ENCODE measurements at places on chromosomes 11 and 22.

DNA sequence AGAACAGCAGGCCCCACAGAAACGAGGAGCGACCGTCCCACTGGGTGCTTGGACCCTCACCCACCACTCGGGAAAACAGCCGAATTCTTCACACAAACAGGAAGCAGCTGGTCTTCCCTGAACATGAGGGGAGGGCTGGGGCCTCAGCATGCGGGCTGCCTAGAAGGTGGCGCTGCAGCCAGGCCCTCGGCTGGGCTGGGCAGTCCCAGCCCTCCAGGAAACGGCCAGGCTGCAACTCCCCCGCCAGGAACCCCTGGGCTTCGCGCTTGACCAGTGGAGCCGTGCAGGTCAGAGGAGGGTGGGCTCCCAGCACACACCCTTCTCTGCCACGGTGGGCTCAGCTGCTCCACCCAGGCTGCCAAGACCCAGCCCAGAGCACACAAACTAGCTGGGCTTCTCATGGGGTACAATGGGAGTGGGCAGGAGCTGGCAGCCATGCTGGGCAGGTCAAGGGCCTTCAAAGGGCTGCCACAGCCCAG lies 29.6 kb downstream of the IGF2 start:
- no peak for DNase-seq

DNA sequence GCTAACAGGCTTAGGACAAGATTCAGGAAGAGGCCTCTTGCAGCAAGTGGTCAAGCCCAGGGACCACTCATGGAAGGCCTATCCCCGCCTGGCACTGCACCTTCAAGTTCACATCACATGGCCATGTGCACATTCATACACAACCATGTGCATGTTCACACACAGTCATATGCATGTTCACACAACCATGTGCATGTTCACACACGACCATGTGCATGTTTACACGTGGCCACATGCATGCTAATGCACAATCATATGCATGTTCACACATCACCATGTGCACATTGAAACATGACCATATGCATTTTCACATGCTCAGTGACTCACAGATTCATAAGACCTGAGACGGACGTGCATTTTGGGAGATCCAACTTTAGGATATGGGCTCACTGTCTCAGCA lies 28.7 kb upstream of the IL17RA start:
- no peak for DNase-seq

DNA sequence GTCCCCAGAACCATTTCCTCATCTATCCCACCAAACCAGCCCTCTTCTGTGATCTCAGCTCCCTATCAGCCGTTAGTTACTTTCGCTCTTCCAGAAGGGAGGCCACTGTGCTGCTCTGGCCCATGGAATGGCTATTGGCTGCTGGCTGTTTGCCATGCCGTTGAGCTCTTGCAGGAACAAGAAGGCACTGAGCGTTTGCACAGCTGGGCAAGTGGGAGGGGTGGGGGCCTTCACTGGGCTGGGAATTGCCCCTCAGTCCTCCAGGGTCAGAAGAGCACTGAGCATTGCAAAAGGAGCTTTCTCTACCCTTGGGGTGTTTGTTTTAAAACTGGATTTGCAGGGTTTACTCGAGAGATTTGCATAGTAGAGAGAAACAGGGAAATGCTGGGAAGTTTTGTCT lies 129.0 kb upstream of the PARVA start:
- DNase-seq: no peak

GRCh38 chr11:5252919-5253265 lies 1.7 kb downstream of the HBG2 start:
- DNase-seq: no peak

DNA sequence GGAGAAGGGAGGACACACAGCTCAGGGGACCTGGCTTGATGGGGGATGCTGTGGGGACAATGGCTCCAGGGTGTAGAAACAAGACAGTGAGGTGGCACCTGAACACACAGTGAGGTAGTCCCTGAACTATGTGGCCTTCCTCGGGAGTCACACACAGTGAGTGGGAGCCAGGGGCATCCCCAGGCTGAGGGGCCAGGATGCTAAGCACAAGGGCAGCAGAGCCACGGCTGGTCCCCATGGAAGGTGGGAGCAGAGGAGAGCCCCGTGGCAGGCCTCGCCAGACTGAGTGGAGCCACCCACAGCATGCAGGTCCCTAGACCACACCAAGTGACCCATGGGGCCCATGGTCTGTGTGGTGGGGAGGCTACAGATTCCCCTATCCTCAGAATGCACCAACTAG lies 26.0 kb upstream of the ABCC8 start:
- DNase-seq: no peak

DNA sequence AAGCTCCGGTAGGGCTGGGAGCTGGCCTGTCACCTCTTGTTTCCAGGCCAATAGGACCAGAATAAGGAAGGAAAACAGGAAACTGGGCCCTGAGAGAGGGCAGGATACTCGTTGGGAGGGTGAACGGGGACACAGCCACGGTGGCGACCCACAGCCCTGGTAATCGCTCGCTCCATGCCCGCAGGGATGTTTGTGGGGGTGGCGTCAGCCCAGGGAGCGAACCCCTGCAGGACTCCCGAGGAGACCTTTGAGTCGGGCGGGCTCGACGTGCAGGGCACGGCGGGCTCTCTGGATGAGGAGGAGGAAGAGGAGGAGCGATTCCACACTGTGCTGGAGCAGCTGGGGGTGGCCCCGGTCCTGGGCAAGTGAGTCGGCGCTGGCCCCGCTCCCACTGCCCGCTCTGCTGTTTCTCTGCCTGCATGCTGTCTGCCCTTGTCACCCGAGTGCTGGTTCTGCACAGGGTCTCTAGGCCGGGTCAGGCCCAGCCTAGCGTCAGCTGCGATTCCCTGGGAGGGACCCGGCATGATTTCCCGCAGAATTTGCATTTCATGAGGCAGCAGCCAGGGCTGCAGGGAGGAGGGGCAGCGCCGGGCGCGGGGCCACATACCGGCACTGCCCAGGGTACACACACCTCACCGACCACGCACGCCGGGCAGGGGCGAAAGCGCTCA lies 1.6 kb downstream of the CRACR2B start:
- no peak for DNase-seq

GRCh38 chr22:27670701-27671412 lies 130.7 kb downstream of the MN1 start:
- peak; percentile 90 for DNase-seq

- no peak for DNase-seq
These were observed 813 bp upstream of the BTBD10 start for GRCh38 chr11:13463779-13464290.

GRCh38 chr11:61897387-61898246 lies 6.3 kb upstream of the FADS3 start:
- DNase-seq: peak; percentile 89

DNA sequence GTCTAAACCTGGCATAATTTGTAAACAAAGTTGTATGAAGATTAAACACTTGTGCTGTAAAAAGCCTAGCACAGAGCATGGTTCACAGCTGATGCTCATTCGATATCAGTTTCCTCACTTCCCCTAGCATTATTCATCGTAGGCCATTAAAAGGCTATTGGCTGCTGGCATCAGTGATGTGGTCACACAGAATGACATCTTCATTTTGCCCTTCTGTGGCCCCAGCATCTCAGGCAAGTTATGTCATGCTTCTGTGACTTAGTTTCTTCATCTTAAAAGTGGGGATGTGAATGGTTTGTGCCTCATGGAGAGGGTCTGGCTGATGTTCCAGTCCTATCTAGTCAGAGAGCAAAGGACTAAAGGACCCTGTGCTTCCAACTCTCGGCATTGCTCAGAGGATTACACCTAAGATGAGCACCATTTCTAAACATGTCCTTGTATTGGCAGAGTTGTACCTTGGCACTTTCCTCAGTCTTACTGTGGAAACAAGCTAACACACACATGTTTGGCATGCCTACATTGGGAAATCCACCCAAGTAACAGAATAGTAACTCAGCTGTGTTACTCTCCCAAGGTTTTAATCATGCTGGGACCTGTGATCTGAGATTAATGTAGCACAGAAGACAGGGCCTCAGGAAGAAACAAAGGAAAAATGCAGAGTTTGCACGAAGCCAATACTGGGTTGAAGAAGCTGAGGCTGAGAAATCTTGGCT lies 83.5 kb upstream of the OR9Q1 start:
- no peak for DNase-seq

DNA sequence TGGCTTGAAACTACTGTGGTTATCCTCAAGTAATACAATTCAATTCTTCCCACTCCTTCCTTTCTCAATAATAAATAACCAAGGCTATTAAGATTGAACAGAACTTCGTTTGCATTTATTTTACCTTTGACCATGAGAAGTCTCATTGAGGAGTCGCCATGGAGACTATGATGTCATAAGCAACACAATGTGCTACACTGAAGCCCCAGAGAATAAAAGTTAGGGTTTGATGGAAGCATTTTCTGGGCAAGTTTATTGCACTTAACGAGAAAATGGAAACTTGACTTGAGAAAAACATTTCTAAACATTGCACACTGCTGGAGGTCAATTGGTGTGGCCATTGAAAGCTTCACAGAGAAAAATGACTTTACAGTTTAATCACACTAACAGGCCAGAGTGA lies 121.5 kb downstream of the FAM76B start:
- DNase-seq: no peak

GRCh38 chr11:110022548-110022947 lies 70.6 kb upstream of the ZC3H12C start:
- DNase-seq: no peak

- DNase-seq: no peak
These were observed 1.9 kb downstream of the OR52A5 start for GRCh38 chr11:5136261-5136660.

GRCh38 chr11:85089654-85090053 lies 537.5 kb downstream of the DLG2 start:
- no peak for DNase-seq

DNA sequence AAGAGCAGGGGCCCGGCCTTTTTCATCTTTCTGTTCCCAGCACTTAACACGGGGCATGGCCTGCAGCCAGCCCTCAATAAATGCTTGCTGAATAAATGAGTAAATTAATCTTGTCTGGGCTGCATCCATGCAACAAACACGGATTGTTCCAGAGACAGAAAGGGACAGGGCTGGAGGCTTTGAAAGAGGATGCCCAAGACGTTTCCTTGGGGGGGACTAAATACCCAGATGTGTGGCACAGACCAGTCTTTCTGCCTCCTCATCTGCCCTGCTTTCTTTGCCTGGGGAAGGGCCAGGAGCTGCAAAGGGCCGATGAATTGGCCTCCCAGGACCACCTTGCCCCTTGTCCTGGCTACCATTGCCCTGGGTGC lies 40.4 kb downstream of the SHISAL1 start:
- no peak for DNase-seq

- DNase-seq: no peak
These were observed 9.2 kb downstream of the XBP1 start for GRCh38 chr22:28791124-28791523.

GRCh38 chr11:19232910-19233503 lies 7.7 kb downstream of the E2F8 start:
- no peak for DNase-seq

DNA sequence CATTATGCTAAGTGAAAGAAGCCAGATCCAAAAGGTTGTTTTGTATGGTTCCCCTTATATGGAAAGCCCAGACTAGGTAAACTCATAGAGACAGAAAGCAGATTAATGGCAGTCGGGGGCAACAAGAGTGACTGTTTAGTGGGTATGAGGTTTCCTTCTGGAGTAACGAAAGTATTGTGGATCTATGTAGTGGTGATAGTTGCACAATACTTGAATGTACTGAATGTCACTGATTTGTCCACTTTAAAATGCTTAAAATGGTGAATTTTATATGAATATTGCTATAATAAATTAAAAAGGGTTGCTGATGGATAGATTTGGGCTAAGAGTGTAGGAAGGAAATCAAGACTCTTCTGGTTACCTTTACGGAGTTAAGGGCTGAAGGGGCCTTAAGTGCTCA lies 10.0 kb upstream of the SGSM1 start:
- no peak for DNase-seq

DNA sequence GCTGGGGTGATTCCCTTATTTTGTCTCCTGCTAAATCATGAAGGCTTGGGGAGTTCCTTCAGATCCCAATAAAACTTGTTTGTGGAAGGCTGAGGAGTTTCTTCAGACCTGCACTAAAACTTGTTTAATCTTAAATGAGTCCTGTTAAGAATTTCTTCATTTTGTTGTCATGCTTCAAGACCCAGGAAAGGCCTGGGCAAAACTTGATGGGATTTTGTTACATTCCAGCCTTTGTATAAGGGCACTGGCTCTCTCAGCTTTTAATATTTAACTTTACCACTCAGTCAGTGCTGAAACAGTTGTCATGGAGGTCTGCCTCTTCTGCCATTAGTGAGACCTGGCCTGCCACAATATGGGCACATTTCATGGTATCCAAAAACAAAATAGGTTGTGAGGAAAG lies 699.0 kb downstream of the ETS1 start:
- no peak for DNase-seq

DNA sequence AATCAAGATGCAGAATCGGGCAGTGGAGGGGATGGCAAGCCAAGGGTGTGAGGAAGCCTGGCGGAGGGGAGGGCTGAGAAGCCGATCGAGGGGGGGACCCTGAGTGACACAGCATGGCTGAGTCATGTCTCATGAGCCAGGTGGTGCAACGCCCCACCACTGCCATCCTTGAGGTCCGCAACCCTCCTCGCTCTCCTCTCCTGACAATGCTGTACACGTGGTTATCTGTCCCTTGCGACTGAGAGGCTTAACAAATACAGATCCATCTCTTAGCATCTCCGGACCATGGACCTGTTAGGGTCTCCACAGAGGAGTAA lies 14.2 kb downstream of the SLC22A12 start:
- DNase-seq: no peak

- no peak for DNase-seq
These were observed 250.6 kb upstream of the RAG2 start for GRCh38 chr11:36848660-36849059.

DNA sequence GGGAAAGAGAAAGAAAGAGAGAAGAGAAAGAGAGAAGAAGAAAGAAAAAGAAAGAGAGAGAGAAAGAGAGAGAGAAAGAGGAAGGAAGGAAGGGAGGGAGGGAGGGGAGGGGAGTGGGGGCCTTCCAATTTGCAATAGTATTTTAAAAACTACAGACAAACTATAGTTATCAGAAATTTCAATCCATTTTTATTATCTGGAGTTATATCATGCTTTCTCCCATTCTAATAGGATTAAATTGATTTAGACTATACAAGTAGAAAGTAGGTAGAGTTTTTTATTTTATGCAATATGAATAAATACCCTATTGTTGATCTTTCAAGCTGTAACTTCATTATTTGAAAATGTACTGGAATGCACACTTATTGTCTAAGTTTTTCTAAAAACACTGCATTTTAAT lies 70.2 kb upstream of the CEP126 start:
- no peak for DNase-seq

Measured in hematopoietic multipotent progenitor cell treated with erythropoietin and hydrocortisone succinate and interleukin-3 and kit ligand, for 4 days (in vitro differentiated cells).